ENCODE measurements at places on chromosomes 5 and 9.

DNA sequence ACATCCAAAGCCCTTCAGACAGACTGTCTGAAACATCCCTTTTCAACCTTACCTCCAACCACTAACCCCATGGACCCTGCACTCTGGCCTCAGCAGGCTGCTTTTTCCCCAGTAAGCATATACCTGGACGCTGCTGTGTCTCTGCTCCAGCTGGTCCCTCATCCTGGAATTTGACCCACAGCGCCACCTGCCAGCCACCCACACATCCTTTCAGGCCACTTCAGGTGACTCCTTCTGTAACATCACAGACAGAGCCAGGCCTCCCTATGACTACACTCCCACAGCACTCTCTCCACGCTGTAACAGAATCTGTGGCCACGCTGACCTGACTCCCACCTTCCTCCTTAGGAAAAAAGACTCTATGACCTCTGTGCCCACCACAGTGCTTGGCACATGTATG is 3.4 kb downstream of the MGAT1 start:
- no peaks in the 10 kb centered on the region for H3K27me3 ChIP-seq
- DNase-seq: no peak
- peak overlapping the region; percentile 94 for H3K4me3 ChIP-seq
- peaks cover 38% of the 10 kb centered on the region for H3K36me3 ChIP-seq
- peak overlapping the region; percentile 57 for H3K27ac ChIP-seq

GRCh38 chr5:58081435-58081834 is 378.5 kb downstream of the PLK2 start:
- no peaks in the 10 kb centered on the region for H3K36me3 ChIP-seq
- no peak overlapping the region for H3K27ac ChIP-seq
- no peak for DNase-seq
- H3K4me1 ChIP-seq: no peaks in the 10 kb centered on the region

DNA sequence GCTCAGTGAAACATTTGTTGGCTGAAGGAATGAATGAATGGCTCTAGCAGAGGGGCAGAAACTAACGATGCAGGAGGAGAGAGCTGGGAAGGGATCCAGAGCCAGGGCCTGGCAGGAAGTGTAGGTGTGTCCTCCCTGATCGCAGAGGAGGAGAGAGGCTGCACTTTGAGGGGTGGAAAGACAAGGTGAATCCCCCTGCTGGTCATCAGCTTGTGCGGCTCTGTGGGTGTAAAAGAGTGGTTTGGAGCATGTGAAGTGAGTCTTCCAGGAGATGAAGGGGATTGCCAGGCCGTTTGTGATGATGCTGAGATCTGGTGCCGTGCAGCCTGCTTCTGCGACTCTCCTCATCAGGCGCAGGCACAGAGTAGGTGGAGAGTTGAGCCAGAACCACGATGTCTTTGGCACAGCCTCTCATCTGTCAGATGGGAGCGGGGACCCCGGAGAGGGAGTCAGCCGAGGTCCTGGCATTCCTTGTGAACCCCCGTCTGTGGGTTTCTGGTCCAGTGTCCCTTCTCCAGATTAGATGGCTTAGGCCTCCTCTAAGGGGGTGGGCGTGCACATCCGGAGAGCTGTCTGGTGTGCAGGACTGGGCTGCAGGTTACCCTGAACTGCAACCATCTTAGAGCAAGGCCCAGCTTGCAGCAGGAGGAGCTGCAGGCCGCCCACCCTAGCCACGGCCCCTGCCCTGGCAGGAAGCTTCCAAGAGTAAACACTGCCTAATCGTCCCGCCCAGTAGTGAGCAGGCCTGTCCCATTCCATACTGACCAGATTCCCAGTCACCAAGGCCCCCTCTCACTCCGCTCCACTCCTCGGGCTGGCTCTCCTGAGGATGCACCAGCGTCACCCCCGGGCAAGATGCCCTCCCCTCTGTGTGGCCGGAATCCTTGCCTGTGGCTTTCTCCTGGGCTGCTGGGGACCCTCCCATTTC is at the start of gene ADAMTS13:
Gene ADAMTS13, plus strand, starts transcription at position 753 of the 928 bp plus-strand sequence. Its CDS starts 77 bp downstream, at position 830.
- H3K27ac ChIP-seq: peak within 1 kb of the TSS; percentile 49
- H3K27me3 ChIP-seq: peaks cover 6% of the 10 kb centered on the region
- peak; percentile 26 for DNase-seq
- peak within 1 kb of the TSS; percentile 25 for H3K4me3 ChIP-seq
- H3K36me3 ChIP-seq: no peaks in the 10 kb centered on the region

- H3K27ac ChIP-seq: peak overlapping the region; percentile 92
- H3K36me3 ChIP-seq: peaks cover 4% of the 10 kb centered on the region
- H3K4me1 ChIP-seq: peaks cover 62% of the 10 kb centered on the region
- H3K4me3 ChIP-seq: peak overlapping the region; percentile 55
- no peaks in the 10 kb centered on the region for H3K27me3 ChIP-seq
These were observed 31.8 kb downstream of the SEC61B start for GRCh38 chr9:99253772-99254431.

GRCh38 chr9:129838707-129839259 is 3.5 kb downstream of the USP20 start:
- no peaks in the 10 kb centered on the region for H3K27me3 ChIP-seq
- peak; percentile 31 for DNase-seq
- H3K27ac ChIP-seq: peak overlapping the region; percentile 94

Measured in activated T-helper 1 cell treated with anti-CD3 and anti-CD28 coated beads, Interleukin-12 subunit alpha, Interleukin-12 subunit beta, Interleukin-2, Interleukin-4 antibody, amounts not matched to agents 30 ng/mL and 10 ng/mL and 1 ng/mL, durations not matched to agents 14 hours and 24 hours and 36 hours (primary cell).